Lung microvascular endothelial cell (primary cell): ENCODE measurements at places on chromosomes 7 and 10. TPM values are rescaled to one million over a fixed set of nuclear protein-coding genes. Genes with fewer than 3 reads are reported as not detected.

Gene CDK14
- total RNA-seq, result 1.6 and 3.5 TPM in 2 replicates

- DNase-seq, result no peak
Observed at GRCh38 chr7:31788883-31789680, 102.1 kb downstream of the PPP1R17 start.

- DNase-seq, result peak; percentile 73
Observed at GRCh38 chr7:131861620-131862346, 305.4 kb upstream of the PODXL start.

DNA sequence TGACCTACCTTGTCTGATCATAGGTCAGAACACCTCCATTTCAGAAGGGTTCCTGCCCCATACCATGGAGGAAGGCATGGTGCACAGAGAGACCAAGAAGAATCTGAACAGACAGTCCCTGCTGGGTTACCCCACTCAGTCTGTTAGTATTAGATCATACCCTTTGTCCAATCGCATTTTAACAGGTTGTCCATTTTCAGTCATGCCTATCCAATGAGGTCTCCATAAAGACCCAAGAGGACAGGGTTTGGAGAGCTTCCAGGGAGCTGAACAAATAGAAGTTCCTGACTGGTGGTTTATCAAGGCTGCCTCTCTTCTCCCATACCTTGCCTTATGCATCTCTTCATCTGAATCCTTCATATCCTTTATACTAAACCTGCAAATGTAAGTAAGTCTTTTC lies 21.2 kb upstream of the SLC16A12 start:
- DNase-seq, result no peak

- DNase-seq, result no peak
Observed at GRCh38 chr7:17770710-17771375, 169.5 kb downstream of the SNX13 start.
